ENCODE measurements at places on chromosomes 3 and 15.

DNA sequence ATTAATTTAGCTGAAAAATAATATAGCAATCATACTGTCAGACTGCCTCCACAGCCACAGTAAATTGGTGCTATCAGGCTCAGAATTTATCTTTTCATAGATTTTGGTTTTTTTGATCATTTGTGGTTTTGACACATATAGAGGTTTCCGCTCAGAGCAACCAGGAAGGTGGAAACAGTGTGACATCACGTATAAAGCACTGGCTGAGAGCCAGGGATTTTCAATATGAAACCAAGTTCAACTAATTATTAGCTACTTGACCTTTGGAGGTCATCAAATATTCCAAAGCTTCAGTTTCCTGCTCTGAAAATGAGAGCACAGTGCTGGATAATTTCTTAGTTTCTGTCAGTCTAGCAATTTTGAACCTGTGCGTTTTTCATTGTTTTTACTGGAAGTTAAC is 433.8 kb upstream of the SUCLG2 start:
- no peak for DNase-seq

- DNase-seq: peak; percentile 50
Measured at GRCh38 chr15:56654624-56655023, 78.7 kb downstream of the ZNF280D start.

- DNase-seq: peak; percentile 28
Measured at GRCh38 chr3:12629560-12629959, 34.4 kb downstream of the RAF1 start.

DNA sequence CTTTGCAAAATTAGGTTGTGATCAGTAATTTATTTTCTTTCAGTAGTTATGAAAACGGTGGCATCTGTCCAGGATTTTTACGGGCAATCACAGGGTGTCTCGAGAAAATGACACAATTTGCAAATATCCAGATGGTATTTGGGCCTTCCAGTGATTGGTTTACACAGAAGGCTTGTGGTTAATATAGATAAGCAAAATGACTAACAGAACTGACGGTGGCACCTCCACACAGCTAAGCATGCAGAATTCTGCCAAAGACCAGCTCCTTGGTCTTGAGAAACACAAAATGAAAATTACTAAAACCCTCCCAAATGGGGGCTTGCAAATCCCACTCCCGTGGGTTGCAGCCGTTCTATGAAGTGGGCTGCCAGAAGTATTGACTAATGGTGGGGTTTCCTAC is 5.5 kb downstream of the ARHGEF3 start:
- peak; percentile 82 for DNase-seq

- peak; percentile 98 for DNase-seq
Measured at GRCh38 chr3:4322635-4323034, 19.5 kb downstream of the SETMAR start.

DNA sequence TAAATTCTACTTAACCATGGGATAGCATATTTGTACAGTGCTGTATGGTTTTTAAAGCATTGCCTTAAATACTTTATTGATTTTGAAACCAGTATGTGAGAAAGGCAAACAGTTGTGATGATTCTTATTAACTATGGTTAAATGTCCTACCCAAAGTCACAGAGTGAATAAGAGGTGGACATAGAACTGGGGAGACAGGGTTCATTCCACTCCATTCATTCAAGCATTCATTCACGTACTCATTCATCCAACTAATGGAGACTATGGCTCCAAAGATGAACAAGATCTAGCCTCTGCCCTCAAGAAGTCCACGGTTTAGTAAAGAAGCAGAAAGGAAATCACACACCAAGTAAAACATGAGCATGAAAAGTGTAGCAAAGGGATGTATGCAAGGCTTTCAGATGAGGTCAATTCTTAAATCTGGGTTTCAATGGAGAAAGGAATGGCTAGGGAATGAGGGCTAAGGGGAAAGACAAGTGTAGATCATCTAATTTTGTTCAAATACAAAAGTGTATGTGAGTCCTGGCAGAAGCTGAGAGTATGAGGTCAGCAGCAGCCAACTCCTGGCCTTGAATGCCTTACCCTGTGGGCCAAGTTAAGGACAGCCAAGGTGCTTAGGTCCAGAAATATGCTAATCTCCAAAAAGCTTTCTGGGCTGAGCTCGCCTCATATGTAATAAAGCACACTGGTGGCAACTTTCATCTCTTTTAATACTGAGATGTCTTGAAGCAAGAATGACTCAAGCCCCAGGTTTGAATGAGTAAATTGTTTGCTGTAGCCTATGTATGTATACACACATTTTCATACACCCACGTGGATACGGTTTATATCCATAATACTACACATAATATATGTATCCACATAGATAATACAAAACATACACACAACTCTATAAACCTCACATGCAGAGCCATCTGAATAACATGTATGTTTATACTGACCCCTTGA is 4.3 kb downstream of the TNIK start:
- DNase-seq: no peak

DNA sequence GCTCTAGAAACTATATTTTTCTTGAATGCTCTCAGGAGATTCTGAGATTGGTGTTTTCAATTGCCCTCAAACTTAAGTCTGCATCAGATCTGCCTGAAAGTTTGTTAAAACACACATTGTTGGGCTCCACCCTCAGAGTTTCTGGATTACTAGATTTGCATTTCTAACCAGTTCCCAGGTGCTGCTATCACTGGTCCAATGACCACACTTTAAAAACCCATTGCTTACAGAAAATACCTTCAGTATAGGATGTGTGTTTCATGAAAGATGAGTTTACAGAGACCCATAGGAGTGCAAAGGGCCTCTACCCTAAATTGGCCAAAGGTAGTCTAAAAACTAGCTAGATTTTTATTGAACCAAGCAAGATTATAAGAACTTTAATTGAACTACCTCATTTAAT is 17.8 kb downstream of the GRM7 start:
- no peak for DNase-seq

- peak; percentile 79 for DNase-seq
Measured at GRCh38 chr3:132448216-132448961, 31.1 kb downstream of the DNAJC13 start.

GRCh38 chr3:126100269-126100633 is 16.3 kb upstream of the SLC41A3 start:
- DNase-seq: no peak

- DNase-seq: no peak
Measured at GRCh38 chr3:177787279-177788041, 590.2 kb upstream of the TBL1XR1 start.

- peak; percentile 37 for DNase-seq
Measured at GRCh38 chr3:153289334-153289808, 127.3 kb downstream of the RAP2B start.

GRCh38 chr15:74433592-74434262 is at the start of gene SEMA7A:
SEMA7A (minus strand) TSS chr15:74433958; CDS start chr15:74433918, 40 bp downstream.
- peak; percentile 57 for DNase-seq

DNA sequence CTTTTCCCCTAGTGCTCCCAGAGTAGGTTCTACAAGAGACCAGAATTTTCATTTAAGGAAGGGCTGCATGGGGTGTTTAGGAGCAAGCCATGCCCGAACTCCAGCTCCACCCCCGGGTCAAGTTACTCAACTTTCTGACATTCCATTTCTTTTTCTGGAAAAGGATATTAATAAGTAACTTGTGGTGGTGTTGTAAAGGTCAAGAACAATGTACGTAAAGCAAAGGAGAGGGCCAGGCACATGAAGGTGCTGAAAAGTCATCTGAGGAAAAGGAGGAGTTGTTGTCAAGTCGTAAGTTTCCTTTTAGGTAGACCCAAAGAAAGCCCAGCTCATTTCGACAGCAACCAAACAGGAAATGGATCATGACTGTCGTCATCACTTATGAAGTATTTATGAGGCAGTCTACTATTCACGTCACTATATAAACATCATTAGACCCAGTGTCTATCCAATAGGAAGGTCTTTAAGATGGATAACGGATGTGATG is 319.6 kb upstream of the IL12A start:
- DNase-seq: peak; percentile 56

- no peak for DNase-seq
Measured at GRCh38 chr3:94001827-94002495, 22.0 kb downstream of the ARL13B start.

- DNase-seq: no peak
Measured at GRCh38 chr3:10223676-10224639, 24.3 kb upstream of the TATDN2 start.

DNA sequence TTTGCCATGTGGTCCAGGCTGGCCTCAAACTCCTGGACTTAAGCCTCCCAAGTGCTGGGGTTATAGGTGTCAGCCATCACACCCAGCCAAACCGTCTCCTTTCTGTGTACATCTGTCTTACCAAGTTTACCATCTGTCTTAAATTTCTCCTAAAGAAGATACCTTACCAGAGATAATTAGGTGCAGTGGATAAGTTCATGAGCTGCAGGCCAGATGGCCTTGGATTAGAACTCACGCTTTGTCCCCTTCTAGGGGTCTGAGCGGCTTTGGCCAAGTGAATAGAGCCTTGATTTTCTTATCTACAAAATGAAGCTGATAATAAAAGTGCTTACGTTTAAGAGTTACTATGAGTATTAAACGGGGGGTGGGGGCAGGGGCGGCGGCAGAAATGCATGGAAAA is 103.9 kb downstream of the SUCLG2 start:
- DNase-seq: no peak

DNA sequence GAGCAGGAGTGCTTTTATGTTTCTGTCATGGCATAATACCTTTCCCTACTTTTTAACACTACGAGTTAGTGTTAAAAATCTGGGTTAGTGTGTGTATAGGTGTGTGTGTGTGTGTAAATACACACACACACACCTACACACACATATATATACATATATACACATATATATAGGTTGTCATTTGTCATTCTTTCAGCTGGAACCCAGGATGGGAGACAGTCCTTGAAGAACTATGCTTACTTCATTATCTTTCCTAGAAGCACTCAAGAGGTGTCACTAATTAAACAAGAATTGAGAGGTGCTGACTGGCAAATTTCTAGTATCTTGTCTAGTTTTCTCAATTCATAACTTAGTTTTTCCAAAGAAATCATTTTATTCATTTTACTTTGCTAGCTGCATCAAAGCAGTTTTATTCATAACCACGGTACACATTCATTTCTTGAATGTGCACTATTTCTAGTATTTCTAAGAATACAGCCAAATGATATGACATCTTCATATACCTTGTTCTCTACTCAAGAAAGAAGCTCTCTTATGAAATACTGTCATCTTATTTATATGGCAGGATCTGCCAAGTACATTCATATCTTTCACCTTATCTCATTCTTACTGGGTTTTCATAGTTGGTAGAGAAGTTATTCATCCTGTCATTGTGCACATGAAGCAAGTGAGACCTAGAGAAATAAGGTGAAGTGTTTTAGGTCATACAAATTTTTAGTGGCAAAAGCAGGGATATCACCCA is 46.6 kb downstream of the ISL2 start:
- no peak for DNase-seq

DNA sequence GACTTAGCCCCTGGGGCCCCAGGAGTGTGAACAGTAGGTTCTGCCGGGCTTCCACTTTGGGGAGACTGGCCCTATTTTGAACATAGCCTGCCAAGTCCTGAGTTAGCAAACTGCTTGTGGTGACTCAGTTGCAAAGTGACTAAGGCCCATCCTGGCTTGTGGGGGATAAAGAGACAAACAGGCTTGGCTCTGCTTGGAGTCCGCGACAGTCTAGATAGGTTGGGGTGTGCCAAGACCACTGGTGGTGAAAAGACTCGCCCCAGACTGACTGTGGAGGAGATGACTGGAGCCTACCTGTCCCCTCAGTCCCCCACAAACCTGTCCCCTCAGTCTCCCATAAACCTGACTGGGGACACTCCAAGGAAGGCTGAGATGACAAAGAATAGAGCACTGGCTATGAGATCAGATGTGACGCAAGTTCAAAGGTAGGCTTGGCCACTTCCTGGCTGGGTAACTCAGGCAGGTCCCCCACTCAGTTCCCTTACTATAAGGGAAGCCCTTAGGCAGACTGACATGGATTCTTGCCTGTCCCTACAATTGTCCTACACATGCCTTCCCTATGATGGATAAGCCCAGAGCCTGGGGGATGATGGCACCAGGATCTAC is 4.3 kb downstream of the DNASE1L3 start:
- DNase-seq: peak; percentile 27

DNA sequence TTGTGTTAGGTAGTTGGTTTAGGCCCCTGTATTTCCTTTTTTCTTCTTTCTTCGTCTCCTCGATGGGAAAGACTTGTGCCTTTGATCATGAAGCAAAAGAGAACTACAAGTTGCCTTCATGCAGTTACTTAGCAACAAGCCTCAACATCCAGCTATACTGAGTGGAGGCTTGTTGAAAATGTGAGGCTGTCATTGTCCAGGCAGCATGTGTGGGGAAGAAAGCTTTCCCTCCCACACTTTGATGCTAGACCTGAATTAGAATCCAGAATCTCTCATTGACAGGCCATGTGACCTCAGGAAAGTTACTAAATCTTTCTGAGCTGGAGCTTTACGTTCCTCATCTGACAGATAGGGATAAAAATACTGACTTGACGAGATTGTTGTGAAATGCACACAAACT is 23.7 kb downstream of the IFT122 start:
- no peak for DNase-seq

DNA sequence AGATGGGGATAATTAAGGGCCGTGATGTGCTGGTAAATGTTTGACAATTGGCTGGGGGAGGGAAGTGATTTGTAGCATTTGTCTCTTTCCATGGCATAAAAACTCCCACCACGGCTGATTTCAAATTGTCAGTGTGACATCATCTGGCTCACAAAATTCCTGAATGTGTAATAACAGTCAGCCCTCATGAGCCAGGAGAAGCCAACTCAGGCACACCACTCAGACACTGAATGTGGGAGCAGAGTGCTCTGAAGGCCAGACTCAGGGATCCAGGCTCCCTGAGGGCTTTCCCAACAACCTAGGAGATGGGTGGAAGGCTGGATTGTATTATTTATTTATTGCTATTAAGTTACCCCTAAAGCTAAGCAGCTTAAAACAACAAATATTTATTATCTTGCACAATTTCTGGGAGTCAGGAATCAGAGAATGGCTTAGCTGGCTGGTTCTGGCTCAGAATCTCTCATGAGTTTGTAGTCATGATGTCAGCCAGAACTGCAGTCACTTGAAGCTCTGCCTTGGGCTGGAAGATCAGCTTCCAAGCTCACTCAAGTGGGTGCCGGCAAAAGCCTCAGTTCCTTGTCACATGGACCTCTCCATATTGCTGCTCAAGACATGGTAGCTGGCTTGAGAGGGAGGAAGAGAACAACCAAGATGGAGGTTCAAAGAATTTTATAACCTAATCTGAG is 6.5 kb upstream of the CPEB1 start:
- no peak for DNase-seq

- DNase-seq: no peak
Measured at GRCh38 chr15:55247766-55248427, 41.7 kb downstream of the RAB27A start.

DNA sequence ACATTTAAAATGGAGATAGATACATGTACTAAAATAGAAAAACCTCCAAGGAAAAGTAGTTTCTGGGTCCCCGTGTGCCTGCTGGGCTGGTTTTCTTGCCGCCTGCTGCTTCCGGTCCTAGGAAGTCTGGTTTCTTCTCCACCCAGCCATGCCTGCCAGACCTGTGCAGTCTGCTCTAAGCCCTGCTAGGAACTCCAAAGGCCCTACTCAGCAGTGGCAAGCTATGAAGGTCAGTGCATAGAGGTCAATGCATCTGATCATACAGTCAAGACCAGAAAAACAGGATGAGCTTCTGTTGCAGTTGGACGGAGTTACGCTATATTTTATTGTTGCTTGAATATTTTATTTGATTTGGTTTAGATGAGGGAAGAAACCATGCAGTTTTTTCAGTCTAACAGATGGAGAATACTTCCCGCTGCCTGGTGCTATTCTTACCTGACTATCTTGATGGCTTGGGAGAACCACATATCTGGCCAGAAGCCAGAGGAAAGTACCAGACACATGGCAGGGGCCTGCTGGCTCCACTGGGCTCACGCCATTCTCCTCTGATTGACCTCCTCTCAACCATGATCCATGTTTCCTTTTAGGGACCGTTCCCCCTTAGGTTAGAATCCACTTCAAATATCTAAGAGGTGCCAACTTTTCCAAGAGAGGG is 226.8 kb upstream of the ST8SIA2 start:
- DNase-seq: no peak
